ENCODE measurements at places on chromosomes 1 and 21.

GRCh38 chr1:58739856-58740466, 40.1 kb upstream of the MYSM1 start:
- peak; percentile 65 for DNase-seq

GRCh38 chr1:61091455-61091854, 9.1 kb downstream of the NFIA start:
- DNase-seq: no peak

GRCh38 chr1:212633161-212633560, 24.6 kb downstream of the ATF3 start:
- DNase-seq: peak; percentile 33

- DNase-seq: no peak
These were observed 49.4 kb downstream of the CAPN9 start for GRCh38 chr1:230796626-230797025.

- no peak for DNase-seq
These were observed 40.3 kb upstream of the EDARADD start for GRCh38 chr1:236353813-236354212.

GRCh38 chr1:41648844-41649243, 164.4 kb upstream of the EDN2 start:
- DNase-seq: no peak

DNA sequence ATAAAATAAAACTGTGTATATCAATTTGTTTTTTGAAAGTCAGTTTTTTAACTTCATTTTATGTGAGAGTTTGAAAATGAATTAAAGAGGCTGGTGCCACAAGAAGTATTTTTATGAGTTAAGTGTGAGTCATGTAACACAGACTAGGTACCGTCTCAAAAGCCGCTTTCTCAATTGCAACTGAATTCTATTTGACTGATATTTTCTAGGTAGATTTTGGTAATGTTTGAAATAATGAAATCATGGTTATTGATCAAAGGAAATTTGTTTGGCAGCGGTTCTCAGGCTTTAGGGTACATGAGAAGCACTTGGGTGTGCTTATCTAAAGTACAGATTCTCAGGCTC, 4.6 kb downstream of the SNX27 start:
- no peak for DNase-seq

DNA sequence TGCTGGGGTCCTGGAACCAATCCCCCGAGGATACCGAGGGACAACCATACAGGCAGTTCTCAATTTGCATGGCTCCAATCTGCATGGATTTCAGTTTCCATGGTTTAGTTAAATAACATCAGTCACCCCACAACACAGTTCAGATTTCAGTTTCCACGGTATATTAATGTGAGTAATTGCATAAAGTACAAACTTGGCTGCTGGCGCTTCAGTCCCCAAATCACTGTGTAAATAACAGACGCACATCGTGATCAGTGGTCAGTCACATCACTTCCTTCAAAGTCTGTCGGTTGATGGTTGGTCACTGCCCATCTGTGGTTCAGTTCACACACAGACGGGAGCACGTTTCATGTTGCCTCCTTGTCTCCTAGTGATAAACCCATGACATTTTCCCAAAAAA, 66.4 kb upstream of the LPGAT1 start:
- peak; percentile 61 for DNase-seq

DNA sequence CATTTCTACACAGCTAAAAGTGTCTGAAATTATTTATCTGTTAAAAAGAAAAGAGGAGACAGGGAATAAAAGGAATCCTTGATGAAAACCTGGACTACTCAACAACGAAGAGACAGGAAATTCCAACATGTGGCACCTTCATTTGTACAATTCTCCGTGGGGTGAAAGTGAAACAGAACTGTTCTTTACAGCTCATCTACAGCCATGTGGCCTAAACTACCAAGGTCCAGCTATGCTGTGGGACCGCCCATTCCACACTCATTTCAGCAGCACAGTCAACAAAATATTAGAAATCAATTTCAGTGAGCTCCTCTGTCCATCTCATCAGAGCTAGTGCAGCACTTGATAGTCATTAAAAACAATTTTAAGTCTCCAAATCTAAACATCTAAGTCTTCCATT, 44.0 kb downstream of the UBR4 start:
- DNase-seq: no peak

Measured in NCI-H146 (cell line).